ENCODE measurements at places on chromosomes 11 and 22.
A peak's percentile ranks its signal among the peaks of the same experiment; 100 is the strongest.

DNA sequence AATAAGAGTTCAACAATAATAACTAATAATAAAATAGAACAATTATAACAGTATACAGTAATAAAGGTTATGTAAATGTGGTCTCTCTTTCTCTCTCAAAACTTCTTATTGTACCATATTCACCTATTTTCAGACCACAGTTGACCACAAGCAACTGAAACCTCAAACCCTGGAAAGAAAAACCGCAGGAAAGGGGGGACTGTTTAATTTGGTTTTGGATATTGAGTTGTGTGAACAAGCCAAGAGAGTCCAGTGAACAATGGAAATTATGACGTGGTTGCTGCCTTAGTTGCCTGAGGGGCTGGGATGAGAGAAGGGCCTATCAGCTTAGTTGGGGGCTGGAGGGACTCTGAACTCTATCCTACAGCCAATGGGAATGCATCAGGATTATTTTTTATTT, 178.7 kb upstream of the POU2AF2 start:
- no peak for DNase-seq

GRCh38 chr11:24124876-24125275, 372.0 kb upstream of the LUZP2 start:
- DNase-seq: no peak

- peak; percentile 48 for DNase-seq
Measured at GRCh38 chr22:41596776-41597634, 7.4 kb upstream of the PMM1 start.

- DNase-seq: no peak
Measured at GRCh38 chr11:132751516-132752250, 780.6 kb downstream of the OPCML start.

DNA sequence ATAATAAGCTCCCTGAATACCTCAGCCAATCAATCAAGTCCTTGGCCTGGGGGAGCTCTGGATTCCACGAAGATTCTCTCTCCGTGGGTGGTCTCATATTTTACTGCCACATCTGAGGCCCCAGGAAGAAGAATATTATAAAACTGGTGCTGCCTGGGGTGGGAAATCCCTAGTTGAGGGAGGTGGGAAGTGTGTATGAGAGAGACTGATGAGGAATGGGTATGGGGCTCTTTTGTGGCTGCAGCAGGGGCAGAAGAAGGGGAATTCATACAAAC, 71.5 kb downstream of the SYN3 start:
- peak; percentile 65 for DNase-seq
